ENCODE measurements at places on chromosomes 6 and 20.

DNA sequence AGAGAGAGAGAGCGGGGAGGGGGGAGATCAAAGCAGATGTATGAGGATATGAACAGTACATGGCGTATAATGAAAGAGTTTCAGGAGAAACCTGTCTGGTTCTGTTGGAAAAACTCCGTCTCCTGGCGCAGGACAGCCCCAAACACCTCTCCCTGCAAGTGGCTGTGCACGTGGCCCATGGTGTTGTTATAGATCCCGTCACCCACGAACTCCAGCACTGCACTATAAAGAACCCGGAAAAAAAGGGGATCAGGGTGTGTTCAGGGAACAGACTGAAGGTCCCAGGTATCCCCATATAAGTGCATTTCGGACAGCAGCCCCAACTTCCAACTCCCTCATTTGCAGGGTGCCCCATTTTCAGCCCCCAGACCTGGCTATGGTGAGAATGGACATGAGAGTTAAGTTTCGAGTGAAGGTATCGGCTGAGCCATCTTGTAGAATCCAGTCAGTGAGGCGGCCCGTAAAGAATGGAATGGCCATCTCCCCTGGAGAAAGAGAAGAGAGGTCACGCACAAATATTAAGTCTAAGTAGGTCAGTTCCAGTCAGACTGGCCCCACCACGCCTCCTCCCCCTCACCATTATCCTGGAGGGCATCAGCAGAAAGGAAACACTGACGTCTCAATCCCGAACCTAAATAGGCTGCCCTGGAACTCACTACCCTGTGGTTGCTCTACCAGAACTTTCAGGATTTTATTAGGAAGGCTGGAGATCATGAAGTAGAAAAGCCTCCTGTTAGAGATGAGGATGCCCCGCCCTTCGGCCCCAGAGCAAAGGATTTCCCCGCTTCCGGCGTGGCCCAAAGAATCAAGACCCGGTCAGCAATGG lies 1.3 kb downstream of the TAP1 start:
- DNase-seq, result peak; percentile 52

GRCh38 chr6:144179828-144180227 lies 29.5 kb downstream of the STX11 start:
- DNase-seq, result no peak

- DNase-seq, result no peak
Observed at GRCh38 chr20:59648466-59649070, 44.2 kb downstream of the PHACTR3 start.

DNA sequence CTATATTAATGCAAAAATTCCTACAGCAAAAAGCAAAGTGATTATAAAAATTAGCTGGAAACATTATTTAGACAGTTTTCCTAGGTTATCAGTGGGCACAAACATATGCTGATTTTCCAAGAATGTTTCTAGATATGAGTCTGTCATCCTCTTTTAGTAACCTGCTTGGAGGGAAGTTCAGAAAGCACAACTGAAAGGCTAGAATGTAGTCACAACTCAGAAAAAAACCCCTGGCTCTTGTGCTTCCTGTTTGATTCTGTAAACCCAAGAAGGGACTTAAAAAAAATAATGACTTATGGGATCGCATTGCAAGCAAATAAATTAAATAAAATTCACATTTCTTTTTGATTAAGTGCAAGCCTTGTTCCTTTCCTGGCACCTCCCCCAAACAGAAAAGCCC lies 708.4 kb upstream of the EPHA7 start:
- no peak for DNase-seq

GRCh38 chr6:34393191-34393965 lies 909 bp upstream of the NUDT3 start:
- DNase-seq, result no peak

GRCh38 chr20:25469558-25469957 lies 62.1 kb downstream of the GINS1 start:
- DNase-seq, result no peak

- DNase-seq, result no peak
Observed at GRCh38 chr20:44438782-44439181, 36.9 kb upstream of the TTPAL start.

DNA sequence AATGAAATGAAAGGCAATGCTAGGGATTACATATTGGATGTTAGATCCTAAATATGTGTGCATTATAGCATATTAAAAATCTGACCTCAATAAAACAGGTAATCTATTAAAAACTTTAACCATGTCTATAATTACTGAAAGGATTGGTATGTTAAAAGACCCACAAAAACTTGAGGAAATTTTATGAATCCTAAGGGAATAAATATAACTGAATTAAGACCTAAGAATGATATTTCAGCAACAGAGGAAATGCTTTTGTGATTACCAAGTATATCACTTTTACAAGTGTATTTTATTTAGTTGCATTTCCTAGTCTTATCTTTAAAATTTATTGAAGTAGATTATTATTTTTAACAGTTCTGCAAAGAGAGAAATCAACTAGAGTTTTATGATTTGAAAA lies 571.5 kb downstream of the HDGFL1 start:
- no peak for DNase-seq

GRCh38 chr6:36386495-36387439 lies 702 bp downstream of the ETV7 start:
- DNase-seq, result peak; percentile 24

DNA sequence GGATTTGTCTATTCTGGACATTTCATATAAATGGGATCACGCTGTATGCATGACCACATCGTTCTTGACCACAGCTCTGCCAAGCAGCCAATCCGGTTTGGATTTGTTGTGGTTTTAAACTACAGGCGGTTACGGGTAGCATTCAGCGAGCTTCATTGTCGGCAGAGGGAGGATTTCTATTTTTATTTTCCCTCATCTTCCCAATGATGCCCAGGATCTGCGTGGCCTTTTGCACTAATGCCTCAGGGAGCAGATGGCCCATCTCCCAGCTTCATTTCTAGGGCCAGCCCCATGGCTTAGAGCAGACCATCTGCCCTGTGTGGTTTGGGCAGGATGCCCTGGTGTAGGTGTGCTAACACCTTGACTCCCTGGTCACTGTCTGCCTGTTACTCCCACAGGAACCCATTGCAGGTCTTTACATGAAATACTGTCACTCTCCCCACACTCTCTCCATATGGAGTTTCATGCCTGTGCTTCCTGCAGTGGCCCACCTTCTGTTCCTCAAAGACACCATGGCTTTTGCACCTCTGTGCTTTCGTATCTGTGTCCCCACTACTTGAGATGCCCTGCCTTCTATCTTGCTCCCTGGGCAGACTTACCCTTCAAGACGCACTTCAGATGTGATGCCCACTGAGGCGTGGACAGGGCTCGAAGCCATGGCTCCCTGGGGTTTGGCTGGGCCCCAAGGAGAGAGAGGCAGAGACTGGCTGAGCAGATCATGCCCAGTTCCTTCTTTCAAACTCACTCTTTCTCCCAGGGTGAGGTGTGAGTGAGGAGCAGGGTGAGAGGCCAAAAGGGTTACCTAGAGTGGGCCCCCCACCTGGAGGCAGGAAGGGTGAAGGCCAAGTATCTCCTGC lies 26.0 kb downstream of the SDCBP2 start:
- DNase-seq, result no peak

- DNase-seq, result no peak
Observed at GRCh38 chr6:3287308-3287707, 28.6 kb downstream of the PSMG4 start.

DNA sequence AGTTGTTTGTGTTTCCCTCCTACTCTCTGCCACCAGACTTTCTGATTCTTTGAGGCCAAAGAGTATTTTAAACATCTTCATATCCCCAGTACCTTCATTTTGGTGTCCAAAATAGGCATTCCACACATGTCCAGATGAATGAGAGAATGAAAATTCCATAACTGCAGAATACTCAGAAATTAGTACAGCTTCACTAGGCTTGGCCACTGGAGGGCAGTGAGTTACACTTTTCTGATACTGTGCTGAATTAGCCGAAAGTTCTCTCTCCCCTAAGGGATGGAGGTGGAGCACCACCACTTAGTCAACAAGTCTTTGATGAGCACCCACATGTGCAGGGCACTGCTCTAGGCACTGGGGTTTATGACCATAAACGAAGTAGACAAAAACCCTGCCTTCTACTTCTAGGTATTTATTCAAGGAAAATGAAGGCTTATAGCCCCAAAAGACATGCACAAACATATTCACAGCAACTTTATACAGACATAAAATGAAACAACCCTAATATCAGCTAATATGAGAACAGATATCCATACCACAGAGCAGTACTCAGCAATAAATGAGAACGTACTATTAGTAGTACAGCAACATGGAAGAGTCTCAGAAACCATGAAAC lies 46.1 kb upstream of the TMEM217 start:
- no peak for DNase-seq

DNA sequence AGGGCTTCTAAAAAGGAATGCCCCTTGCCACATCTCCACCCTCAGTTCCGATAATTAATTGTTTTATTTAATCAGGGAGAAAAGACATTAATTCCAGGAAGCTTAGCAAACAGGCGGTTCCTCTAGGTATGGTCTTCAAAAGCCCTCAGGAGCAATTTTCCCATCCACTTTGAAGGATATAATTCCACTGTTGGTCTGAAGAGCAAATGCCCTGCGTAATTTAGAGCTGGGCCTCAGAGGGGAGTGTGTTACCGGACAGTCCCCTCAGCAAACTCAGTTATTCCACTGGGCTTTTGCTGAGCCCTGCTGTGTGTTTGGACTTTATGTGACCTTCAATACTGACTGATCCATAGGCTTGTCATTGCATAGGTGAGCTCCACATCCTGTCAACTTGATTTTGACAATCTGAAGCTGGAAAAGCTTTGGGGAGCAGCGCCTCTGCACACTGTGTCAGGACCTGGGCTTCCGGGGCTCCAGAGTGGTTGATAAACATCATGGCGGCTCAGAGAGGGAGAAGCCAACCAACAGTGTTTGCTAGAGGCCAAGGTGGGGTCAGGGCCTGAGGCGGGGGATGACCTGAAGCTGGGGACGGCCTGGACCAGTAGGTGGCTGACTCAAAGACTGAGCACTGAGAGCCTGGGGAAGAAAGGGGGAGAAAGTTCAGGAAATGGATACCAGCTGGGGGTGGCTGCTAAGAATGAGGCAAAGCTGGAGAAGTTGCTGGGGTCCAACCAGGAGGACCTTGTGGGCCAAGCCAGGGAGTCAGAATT lies 43.5 kb downstream of the PPP1R14C start:
- DNase-seq, result no peak

DNA sequence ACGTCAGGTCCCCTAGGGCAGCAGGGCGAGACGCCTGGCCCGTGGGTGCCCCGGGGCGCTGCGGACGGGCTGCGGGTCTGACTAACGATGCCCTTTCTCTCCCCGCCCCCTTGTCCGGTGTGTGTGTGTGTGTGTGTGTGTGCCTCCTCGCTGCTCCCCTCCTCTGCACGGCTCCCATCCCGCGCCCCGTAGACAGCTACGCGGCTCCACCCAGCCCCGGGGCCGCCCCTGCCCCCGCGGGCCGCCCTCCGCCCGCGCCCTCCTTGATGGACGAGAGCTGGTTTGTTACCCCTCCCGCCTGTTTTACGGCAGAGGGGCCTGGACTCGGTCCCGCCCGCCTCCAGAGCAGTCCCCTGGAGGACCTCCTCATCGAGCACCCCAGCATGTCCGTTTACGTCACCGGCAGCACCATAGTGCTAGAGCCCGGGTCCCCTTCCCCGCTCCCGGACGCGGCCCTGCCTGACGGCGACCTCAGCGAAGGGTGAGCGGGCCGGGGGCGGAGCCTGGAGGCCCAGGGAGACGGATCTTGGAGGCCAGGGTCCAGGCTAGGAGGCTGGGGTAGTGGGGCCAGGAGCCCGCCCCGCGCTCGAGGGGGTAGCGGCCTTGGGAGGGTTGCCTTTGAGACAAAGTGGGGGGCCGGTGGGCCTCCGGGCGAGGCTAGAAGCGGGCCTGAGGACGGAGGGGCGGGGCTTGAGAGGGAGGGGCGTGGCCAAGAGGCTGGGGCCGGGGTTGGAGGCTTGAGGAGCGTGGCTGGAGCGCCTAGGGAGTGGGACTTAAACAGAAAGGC lies 5.1 kb downstream of the TP53INP2 start:
- DNase-seq, result peak; percentile 83

DNA sequence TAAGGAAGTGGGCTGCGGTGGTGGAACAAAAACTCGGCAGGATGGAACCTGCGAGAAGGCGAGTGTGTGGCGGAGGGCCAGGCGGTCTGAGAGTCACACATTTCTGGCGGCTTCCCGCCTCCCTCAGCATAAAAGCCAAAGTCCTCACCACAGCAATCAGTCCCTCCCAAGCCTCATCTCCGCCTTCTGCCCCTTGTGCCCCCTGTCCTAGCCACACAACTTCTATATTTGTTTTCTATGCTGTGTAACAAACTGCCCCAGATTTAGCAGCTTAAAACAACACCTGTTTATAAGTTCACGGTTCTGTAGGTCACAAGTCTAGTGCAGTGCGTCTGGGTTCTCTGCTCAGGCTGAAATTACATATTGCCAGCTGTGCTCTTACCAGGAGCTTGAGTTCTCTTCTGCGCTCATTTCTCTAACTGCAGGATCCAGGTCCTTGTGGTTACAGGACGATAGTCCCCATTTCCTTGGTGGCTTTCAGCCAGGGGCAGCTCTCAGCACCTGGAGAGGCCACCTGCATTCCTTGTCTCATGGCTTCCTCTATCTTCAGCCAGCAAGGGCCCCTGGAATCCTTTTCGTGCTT lies 11.7 kb upstream of the SPO11 start:
- DNase-seq, result no peak

Data from CD4-positive, alpha-beta T cell treated with Interferon gamma for 1 hour (primary cell).